ENCODE measurements at places on chromosomes 6 and 20.
A peak's percentile ranks its signal among the peaks of the same experiment; 100 is the strongest.

DNA sequence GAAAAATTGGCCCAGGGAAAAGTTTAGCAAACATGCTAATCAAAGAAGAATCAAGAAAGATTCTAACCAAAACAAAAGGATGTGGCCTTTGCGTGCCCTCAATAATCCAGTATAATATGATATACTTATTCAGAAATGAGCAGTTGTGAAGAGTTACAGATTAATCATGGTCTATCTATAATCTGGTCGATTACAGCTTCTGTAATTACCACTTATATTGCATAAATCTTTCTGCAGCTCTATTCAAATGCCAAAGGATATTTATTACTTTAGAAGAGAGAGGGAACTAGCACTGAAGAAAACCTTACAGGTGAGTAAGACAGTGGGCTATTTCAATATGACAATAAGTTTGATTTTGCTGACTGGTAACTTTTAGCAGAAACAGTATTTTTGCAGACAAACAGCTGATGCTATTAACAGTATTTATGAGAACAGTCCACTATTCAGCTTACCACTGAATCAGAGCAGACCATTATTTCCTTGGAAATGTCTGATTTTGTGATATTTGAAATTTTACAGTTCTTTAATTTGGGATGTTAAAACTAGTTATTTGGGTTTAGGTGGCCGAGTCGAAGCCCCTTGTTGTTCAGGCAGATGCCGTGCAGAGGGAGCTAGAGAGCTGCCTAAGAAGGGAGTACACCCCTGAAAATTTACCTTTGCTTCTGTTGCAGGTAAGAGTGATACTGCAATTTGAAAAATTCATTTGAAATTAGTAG, 92.2 kb downstream of the CEP57L1 start:
- peak; percentile 57 for DNase-seq

GRCh38 chr6:89117211-89118108, at the start of gene SRSF12:
TSS of gene SRSF12 (minus strand) at chr6:89118071. CDS start at chr6:89117887, 184 bp downstream.
- peak; percentile 42 for DNase-seq

GRCh38 chr6:109202409-109203264, 107.3 kb downstream of the CEP57L1 start:
- peak; percentile 77 for DNase-seq

GRCh38 chr6:96898241-96898851, 655 bp upstream of the NDUFAF4 start:
- DNase-seq, result peak; percentile 23

DNA sequence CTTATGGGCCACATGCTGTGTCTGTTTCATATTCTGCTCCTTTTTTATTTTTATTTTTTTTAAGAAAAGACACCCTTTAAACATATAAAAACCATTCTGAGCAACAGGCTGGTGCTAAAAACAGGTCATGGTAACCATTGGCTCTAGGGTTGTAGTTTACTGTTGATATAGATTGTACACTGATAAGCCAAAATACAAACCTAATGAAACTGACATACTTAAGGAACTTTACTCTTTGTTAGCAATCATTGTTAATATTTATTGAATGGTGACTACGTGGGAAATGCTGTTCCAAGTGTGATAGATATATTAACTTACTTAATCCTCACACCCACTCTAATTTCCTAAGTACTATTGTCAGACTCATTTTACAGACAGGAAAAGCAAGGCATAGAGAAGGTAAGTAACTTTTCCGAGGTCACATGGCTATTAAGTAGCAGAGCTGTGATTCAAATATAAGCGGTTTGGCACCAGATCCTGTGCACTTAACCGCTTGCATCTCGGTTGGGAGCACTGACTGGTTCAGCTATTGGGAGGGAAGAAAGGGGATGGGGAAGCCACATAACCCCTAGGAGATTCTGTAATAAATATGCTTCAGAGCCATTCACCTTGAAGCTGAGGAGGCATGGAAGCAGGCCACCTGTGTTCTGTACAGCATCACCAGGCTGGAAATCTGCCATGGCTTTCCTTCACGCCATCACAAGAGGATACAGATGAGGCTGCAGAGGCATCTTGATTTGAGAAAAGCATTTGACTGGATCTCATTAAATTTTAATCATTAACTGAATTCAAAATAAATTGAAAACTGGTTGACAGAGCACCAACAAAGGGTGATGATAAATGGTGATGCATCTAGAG, 4.9 kb downstream of the TRAF3IP2 start:
- no peak for DNase-seq

DNA sequence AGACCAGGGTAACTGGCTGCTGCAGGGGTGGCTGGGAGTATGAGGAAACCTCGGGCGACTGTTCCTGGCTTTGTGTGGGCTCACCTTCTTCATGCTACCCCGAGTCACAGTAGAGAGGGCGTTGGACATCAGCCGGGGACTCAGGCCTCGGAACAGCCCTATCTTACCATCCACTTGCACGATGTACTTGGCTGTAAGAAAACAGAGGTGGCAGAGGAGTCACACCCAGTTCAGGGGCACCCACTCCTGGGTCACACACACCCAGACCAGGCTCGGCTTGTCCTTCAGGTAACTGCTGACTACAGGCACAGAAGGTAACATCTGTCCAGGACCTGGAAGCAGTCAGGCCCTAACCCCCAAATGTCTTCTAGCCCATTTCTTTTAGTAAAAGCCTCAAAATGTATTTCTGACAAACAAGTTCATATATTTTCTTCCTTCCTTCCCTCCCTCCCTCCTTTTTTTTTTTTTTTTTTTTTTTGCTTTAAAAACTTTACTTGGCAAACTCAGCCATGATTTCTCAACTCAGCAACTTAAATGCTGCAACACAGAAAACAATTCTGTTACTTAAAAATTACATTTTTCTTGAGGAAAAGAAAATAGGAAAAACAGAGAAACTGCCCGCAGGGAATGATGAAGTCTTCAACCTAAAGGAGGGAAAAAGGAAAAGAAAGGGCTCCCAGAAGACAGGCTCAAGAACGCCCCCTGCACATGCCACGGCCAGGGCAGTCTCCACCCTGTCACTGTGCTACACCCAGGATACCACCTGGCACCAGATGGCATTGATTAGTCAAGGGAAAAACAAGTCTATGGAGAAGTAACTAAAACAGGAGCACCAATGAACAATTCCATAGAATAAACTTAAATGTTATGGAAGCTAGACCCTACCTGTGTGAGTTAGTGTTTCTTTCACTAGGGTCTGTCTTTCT, 7.3 kb downstream of the MTCH1 start:
- DNase-seq, result no peak

DNA sequence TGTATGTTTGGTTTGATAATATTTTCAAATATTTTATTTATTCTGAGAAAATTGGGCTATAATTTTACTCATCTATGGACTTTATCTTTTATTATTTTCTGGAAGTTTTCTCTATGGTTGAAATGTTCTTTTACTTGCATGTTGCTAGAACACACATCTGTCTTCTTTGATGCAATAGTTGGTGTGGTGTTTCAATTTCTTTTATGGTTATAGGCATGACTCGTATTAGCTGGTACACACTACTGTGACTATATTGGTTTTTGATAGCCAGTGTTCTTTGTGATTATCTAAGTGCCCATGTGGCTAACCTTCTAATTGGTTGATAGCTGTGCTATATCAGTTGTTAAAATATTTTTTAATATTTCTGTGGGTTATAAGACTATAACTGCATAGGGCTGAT, 1343.3 kb upstream of the GJE1 start:
- DNase-seq, result no peak

GRCh38 chr6:42007286-42008137, 42.8 kb upstream of the TAF8 start:
- DNase-seq, result no peak

GRCh38 chr6:31879901-31880300, 1.1 kb upstream of the SLC44A4 start:
- DNase-seq, result no peak

DNA sequence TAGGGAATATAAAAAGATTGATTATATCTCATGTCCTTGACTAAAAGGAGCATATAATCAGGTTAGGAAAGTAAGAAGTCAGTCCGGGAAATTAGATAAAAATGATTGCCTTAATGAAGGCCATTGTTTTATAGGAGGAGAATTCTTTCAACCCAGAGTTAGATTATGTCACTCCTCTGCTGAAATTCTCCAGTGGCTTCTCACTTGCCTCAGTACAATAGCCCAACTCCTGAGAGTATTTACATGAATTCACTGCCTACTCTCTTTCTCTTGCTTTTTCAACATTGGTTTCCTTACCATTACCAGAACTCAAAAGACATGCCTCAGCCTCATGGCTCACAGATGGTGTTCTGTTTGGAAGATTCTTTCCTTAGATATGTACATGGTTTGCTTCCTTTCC, 114.9 kb downstream of the EPHA7 start:
- DNase-seq, result no peak

DNA sequence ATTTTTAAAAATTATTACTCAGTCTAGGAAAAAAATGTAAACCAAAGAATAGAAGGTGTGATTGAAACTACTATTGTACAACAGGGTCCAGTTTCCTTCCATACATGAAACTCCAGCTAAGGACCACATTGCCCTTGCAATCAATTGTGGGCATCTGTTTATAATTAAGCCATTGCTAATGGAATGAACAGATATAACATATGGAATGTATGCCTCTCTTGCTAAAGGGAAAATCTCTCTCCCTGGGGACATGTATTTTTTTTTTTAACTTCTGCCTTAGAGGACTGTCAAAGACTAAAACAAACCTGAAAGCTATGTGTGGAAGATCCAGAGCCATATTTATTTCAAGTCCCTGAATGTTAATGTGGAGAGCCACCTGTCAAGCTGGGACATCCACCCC, 336.8 kb upstream of the MANEA start:
- no peak for DNase-seq

- no peak for DNase-seq
Measured at GRCh38 chr6:167881327-167881726, 54.6 kb downstream of the AFDN start.

DNA sequence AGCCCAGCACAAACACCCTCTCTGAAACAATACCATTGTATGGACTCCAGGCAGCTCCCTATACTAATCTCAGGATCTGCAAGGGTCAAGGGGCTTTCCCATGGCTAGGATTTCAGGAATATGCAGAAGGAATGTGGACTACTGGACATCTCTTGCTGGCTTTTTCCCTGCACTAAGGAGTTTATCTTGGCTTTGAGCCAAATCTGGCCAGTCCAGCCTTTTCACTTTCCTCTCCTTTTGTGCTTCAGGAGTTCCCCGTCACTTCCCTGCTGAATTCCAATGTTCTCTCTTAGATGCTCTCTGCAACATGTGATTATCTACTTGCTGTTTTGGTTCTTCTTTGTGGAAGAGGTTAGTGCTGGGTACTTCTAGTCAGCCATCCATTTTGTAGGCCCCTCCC, 568.2 kb downstream of the HDGFL1 start:
- no peak for DNase-seq

DNA sequence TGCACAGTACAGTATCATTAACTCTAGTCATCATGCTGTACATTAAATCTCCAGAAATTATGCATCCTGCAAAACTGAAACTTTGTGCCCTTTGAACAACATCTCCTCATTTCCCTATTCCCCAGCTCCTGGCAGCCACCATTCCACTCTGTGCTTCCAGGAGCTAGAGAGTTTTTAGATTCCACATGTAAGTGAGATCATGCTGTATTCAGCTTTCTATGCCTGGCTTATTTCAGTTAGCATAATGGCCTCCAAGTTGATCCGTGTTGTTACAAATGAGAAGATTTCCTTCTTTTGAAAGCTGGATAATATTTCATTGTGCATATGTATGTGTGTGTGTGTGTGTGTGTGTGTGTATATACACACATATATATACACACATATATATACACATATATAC, 86.9 kb upstream of the SLC24A3 start:
- no peak for DNase-seq

GRCh38 chr6:70103798-70104197, 199.1 kb downstream of the COL9A1 start:
- no peak for DNase-seq

- no peak for DNase-seq
Measured at GRCh38 chr6:45983062-45983461, 32.6 kb downstream of the CLIC5 start.

- no peak for DNase-seq
Measured at GRCh38 chr6:72425003-72425681, 196.7 kb upstream of the KCNQ5 start.

DNA sequence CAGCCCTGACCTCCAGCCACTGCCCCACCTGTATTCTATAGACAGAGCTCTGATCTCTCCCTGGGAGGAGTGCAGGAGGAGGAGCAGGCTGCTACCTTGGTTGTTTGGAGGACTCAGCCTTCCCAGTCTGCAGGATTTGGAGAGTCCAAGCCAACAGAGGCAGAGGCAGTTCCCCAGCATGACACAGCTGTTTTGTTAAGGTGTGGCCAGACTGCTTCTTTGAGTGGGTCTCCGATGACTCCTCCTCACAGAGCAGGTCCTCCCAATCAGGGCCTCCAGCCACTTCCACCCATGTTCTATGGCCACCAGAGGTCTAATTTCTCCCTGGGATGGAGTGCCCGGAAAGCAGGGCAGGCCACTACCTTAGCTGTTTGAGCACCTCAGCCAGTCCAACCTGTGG, 203.5 kb downstream of the HACE1 start:
- no peak for DNase-seq

GRCh38 chr20:38017959-38018358, 15.3 kb downstream of the TTI1 start:
- DNase-seq, result no peak

GRCh38 chr6:18509871-18510643, 122.9 kb downstream of the RNF144B start:
- DNase-seq, result peak; percentile 21

DNA sequence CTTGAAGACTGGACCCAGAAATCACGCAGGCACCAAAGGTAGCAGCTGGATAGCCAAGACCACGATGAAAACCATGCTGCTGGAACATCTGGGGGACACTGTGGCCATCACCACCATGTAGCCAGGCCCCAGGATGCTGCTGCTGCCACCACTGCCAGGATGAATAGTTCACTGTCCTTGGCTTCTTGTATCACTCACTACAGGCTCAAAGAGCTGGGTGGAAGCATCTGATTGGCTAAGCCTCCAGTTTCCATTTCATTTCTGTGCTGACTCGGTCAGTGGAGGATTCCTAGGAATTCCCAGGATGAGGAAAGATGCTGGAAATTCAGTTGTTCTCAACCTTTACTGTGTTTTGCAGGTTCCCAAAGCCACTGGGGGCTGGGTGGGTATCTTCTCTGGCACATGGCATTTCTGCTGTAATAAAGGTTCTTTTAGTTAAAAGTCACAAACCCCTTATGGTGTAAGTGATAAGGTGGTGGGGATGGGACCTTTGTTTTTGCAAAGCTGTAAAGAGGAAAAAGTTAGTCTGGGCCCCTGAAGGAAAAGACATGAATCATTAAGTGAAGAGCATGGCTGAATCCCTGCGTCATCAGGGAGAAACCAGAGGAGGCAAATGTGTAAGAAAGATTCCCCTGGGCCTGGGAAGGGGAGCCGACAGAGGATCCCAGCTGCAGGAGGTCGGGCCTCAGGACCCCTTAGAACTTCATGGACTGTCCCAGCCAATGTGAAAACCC, 75.6 kb upstream of the RNF24 start:
- DNase-seq, result no peak

GRCh38 chr6:169163411-169163901, 90.2 kb downstream of the THBS2 start:
- DNase-seq, result no peak

GRCh38 chr6:140542863-140543262, 1168.4 kb upstream of the CITED2 start:
- DNase-seq, result no peak
